IgD-negative memory B cell (primary cell): ENCODE measurements at places on chromosomes 5 and 9. TPM values are rescaled to one million over a fixed set of nuclear protein-coding genes. Genes with fewer than 3 reads are reported as not detected.

The IL9 gene
- polyA plus RNA-seq: not detected

The ARL10 gene
- 1.3 TPM for polyA plus RNA-seq

The FAM219A gene
- 1.1 TPM for polyA plus RNA-seq

The NOL8 gene
- polyA plus RNA-seq: 36.7 TPM

The IFNB1 gene
- polyA plus RNA-seq: not detected

The AK8 gene
- polyA plus RNA-seq: 11.8 TPM

The SETD9 gene
- 7.3 TPM for polyA plus RNA-seq

The PCDHB4 gene
- not detected for polyA plus RNA-seq

The FABP6 gene
- polyA plus RNA-seq: not detected

The ECM2 gene
- polyA plus RNA-seq: not detected

The PCDHB10 gene
- polyA plus RNA-seq: not detected

The LMNB1 gene
- 8.4 TPM for polyA plus RNA-seq

The CTXN3 gene
- polyA plus RNA-seq: not detected

The ADAMTSL1 gene
- polyA plus RNA-seq: not detected

The PCYOX1L gene
- 7.7 TPM for polyA plus RNA-seq

The STOML2 gene
- polyA plus RNA-seq: 89.9 TPM

The SAXO1 gene
- not detected for polyA plus RNA-seq

The MYORG gene
- 0.19 TPM for polyA plus RNA-seq

The MVB12B gene
- 0.93 TPM for polyA plus RNA-seq

The ANKRD34B gene
- polyA plus RNA-seq: not detected

The SPATA24 gene
- 4.7 TPM for polyA plus RNA-seq

The SYK gene
- polyA plus RNA-seq: 314 TPM

The PIP5KL1 gene
- polyA plus RNA-seq: 1.1 TPM

The FAM151B gene
- polyA plus RNA-seq: not detected

The HEXB gene
- polyA plus RNA-seq: 62.1 TPM

The FXN gene
- 44.7 TPM for polyA plus RNA-seq
